ENCODE measurements at places on chromosomes 5 and 9.

DNA sequence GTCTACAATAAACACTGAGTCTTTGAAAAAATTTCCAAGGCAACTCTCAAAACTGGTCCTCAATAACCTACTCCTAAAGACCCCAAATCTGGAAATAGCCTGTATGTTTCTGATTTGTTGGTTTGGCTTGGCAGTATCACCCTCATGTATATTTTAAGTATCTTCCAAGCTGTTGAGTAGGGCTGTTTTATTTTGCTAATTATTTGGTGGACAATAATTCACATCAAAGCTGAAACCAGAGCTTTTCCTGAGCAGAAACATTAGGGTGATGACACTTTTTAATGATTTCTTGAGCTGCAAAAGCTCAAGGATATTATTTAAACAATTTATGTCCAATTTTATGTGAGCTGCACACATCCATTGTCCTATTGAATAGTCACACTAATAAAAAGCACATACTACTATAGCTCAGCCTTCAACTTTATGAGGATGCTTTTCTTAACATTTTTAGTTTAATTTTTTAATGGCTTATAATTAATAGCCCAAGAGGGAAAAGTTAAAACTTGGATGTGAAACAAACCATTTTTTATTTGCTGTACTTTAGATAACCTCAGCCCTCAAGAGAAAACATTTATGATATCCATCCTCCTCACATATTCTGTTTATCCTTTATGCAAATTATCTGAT, 393.1 kb downstream of the TAF11L14 start:
- DNase-seq = no peak

DNA sequence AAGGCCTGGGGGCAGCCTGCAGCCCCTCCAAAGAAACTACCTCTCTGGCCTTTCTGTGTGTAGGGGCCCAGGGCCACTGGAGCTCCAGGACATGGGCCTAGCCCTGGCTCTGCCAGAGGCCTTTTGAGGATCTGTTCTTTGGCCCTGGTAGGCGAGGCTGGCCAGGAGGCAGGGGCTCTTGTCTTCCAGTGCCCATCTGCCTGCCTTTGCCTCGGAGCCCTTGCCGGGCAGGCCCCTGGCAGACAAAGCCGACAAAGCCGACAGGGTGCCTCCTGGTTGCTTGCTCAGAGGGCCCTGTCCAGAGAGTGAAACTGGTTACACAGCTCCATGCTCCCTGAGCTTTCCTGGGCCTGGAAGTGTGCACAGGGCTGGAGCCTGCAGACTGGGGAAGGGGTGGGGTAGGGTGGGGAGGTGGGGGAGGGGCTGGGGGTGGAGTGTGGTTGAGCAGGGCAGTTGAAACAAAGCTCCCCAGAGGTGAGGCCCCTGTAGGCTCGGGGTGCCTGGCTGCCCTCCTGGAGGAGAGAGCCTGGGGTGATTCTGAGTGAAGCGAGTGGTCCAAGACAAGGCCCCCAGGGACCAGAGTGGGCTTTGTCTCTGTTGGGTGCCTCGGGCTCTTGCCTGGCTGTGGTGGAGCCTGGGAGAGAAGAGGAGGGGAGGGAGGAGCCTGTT, 29.3 kb downstream of the PTPA start:
- DNase-seq = peak; percentile 54

DNA sequence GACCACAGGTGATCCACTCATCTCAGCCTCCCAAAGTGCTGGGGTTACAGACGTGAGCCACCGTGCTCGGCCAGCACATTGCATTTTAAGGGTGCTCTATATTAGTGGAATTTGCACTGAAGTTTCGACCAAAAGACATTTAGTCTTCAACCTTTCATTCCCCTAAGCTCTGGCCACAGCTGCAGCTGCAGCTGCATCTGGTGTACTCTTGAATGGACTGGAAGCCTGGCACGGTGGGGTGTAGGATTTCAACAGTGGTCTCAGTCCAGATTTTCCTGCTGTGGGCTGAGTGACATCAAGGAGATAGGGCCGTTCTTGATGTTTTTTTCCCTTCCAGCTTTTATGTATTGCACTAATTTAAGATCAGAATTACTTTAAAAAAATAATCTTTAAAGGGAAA, 255.2 kb downstream of the PDZD2 start:
- no peak for DNase-seq

DNA sequence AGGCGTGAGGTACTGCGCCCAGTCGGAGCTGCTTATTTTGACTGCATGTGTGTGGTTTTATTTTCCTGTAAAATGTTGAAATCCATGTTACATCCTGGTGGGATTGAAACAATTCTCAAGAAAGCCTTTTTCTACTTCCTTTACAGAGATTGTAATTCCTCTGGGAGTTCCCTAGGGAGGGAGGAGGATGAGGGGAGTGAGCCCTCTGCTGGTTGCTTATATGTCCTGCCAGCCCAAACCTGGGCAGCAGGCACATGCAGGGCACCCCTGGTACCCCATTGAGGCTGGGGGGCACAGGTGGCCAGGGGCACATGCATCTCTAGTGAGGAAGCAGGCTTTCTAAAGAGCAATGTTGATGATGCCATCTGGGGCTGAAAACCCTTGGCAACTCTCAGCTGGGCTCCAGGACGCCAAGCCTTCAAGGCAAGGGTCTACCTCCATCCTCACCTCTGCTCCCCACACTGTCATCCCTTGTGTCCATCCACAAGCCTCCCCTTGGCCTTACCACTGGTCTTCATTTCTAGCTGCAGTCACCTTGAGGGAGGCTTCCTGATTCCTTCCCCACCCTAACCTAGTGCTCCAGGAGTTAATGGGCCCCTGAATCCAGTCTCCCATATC, 84.7 kb upstream of the TNFSF8 start:
- DNase-seq = no peak

- no peak for DNase-seq
These were observed 72.6 kb downstream of the SMARCA2 start for GRCh38 chr9:2087500-2088313.

DNA sequence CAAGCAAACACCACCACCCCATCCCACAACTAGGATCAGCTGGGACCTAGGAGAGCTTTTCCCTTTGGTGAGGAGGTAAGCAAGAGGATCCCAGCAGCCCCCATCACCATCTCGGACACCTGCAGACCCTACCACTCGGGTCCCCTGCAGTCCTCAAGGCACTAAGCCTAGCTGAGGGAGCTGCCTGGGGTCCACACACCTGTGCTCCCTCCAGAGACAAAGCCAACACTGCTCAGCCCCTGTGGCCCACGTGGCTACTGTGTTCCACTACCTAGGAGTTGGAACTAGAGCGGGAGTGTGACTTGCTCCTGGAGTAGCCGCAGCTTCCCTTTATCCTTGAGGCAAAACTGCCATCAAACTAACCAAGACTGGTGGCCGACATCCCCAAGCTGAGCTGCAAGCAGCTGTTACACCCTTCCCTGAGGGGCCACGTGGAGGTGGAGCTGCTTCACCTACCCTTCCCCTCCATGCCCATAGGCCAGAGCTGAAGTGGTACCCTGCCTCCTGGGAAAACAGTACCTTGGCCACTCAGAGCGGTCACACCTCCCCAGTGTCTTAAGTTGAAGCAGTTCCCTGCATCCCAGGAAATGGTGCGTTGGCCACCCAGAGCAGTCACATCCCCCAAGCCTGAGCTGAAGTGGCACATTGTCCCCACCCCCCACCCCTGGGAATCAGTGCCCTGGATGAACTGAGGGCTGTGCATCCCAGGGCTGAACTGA, 205.5 kb downstream of the CACNA1B start:
- DNase-seq = no peak

- DNase-seq = no peak
These were observed 338.9 kb upstream of the KLF9 start for GRCh38 chr9:70753311-70753710.

DNA sequence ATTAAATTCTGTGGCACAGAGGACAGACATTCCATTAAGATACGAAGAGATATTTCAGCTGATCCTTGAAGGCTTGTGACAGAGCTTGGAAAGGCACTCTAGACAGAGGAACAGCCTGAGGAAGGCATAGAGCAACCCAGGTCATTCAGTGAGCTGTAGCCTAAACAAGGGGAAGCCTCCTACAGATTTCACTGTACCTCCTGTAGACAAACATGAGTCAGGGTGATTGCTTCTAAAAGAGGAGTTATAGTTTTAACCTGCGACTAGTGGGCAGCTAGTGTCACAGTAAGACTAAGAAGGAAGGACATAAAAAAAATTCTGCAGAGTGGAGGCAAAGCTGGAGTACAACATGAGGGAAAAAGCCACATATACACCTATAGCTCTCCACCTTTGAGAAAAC, 43.5 kb upstream of the ANKDD1B start:
- DNase-seq = no peak

DNA sequence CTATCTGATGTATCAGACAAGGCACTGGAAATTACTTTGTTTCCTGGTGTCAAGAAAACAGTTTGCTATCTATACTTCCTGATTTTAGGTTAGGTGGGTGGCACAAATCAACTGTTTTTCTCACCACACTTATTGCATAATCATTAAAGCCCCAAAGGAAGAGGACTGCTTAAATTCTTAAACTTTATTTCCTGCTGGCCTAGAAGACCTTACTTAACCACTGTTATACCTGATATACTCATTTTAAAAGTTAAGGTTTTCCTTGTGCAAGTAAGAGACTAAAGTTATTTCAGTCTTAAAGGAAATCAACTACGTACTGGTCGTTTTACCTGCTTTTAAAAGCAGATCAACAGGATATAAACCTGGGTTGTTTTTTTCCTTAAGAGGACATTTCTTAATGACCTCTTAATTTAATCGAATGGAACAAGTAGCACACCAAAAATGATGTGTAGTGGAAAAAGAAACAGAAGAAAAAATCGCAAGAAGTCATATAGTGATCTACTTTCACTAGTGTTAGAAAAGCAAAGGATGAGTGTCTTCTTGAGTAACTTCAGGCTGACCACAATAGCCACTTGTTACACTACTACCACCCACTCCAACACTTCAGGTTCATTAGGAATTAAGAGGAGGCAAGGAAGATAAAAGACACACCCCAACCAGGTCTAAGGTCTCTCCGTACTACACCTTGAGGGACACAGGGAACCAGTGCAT, 974 bp downstream of the CLINT1 start:
- peak; percentile 6 for DNase-seq

DNA sequence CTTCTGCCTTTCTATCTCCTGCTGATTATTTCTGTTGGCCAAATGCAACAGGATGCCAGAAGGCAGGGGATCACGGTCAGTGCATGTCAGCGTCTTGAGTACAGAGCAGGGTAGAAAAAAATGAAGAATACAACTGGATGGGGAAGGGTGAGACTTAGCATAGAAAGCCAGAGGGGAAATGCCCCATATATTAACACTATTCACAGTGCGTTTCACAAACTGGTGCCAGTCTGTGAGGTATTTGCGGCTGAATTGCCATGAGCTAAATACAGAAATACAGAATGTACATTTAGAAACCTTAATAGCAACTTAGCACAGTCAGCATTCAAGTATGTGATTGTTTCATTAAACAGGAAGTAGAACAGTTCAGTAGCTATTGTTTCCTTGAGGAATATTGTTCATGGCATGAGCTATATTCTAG, 31.0 kb upstream of the SLC1A3 start:
- no peak for DNase-seq

DNA sequence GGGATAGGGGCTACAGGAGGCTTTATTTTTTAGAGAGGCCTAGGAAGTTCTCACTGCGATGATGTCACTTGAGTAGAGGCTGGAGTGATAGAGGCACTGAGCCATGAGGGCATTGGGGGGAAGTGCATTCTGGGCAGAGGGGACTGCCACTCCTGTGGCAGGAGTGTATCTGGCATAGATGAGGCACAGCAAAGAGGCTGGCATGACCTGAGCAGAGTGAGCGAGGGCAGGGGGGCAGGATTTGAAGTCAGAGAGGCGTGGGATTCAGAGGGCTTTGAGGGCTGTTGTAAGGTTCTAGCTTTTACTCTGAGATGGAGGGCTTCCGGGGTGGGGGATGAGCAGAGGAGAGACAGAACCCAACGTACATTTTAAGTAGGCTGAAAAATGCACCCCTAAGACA, 91.9 kb upstream of the SH3PXD2B start:
- DNase-seq = no peak

GRCh38 chr5:159730285-159730684, 186.0 kb upstream of the ADRA1B start:
- DNase-seq = no peak

- no peak for DNase-seq
These were observed 92.5 kb downstream of the SIL1 start for GRCh38 chr5:139105621-139106071.

- DNase-seq = no peak
These were observed 124.4 kb downstream of the FANCC start for GRCh38 chr9:95193067-95193466.

DNA sequence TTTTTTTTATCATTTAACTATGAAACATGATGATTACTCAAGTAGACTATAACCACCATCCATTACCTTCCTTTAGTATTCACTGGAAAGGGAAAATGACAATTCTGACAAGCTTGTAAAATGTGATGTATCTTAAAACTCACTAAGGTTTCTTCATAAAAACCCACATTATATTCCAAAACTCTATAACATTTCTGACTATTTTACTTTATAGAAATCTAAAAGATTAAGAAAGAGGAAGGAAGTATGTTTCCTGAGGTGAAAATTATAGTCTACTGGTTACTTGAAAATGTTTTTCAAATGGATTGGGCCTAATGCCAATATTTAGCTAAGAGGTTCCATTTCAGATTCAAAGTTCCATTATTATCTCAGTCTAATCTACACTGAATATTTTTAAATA, 1982.2 kb upstream of the C9orf72 start:
- no peak for DNase-seq

- DNase-seq = no peak
These were observed 173.9 kb upstream of the ZNF462 start for GRCh38 chr9:106689089-106689488.

DNA sequence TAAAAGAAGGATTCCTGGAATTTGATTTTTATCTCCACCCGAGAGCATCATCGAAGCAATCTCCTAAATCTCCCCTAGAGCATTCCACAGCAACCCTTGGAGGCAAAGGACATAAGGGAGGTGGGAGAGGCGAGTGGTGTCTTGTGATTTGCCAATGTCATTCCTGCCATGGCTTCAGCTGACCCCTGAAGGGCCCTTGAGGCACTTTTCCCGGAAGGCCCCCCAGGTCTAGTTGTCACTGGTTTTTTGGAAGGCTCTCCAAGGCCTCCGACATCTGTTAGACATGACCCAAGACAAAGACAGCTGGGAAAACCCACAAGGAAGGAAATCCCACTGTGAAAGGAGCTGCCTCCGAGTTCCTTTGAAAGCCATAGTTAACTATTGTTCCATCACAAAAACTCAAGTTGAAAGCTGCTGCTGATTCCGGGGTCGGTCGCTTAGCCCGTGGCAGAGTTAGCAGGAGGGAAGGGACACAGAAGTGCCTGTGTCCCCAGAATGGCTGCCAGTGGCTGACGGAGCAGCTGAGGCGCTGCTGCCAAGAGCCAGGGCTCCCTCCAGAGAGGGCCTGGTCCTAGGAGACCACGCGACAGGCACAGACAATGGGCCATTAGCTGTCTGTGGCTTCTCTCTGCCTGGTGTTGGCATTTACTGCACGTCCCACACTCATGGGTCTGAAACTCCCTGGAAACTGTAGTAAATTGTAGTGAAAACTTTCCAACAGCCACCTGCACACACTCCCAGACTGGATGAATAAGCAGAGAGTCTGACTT, 24.4 kb upstream of the TRIO start:
- no peak for DNase-seq

DNA sequence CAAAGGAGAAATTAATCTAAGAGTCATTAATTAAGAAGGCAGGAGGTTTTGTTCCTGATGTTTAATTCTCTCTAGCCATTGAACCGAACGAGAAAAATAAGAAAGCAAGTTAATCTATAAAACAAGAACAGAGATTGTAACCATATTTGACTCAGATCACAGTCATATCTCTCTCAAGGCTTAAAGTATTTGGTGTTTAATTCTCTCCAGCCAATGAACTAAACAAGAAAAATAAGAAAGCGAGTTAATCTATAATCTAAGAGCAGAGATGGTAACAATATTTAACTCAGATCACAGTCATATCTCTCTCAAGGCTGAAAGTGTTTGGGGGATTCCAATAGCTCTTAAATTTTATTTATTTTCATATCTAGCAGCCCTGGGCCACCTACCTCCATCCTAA, 74.4 kb upstream of the SHISAL2B start:
- DNase-seq = no peak
